Smooth muscle cell of trachea (primary cell): ENCODE measurements at places on chromosomes 2 and 18. TPM values are rescaled to one million over a fixed set of nuclear protein-coding genes. Genes with fewer than 3 reads are reported as not detected.

The ANKRD23 gene
- total RNA-seq: 1.2 and 1.9 TPM in 2 replicates

The STPG4 gene
- total RNA-seq: 0.17 TPM in 1 of 2 replicates, not detected in the other

The GDF7 gene
- total RNA-seq: 0.15 TPM in 1 of 2 replicates, not detected in the other

The AKAIN1 gene
- total RNA-seq: not detected in 2 replicates

The AGXT gene
- total RNA-seq: not detected in 2 replicates

The OSBPL6 gene
- total RNA-seq: 2.2 and 2.3 TPM in 2 replicates

The RAB6D gene
- under 0.01 TPM in 1 of 2 replicates, not detected in the other for total RNA-seq

The CPO gene
- total RNA-seq: 0.17 TPM in 1 of 2 replicates, not detected in the other

The IGFBP5 gene
- total RNA-seq: 474 and 2,317 TPM in 2 replicates

The SNTG2 gene
- total RNA-seq: not detected in 2 replicates

The SULT1C4 gene
- total RNA-seq: under 0.01 TPM in 1 of 2 replicates, not detected in the other

The LINC00305 gene
- total RNA-seq: not detected in 2 replicates

The TTL gene
- 35.1 and 37.7 TPM in 2 replicates for total RNA-seq

The AQP12A gene
- total RNA-seq: not detected in 2 replicates
